ENCODE measurements at places on chromosomes 11 and 22.

GRCh38 chr11:61627850-61628661 is 47.2 kb upstream of the SYT7 start:
- peak; percentile 42 for DNase-seq

- no peak for DNase-seq
Measured at GRCh38 chr11:27618281-27618915, 81.9 kb downstream of the BDNF start.

- DNase-seq = no peak
Measured at GRCh38 chr11:121570453-121570852, 117.7 kb upstream of the SORL1-AS1 start.

- DNase-seq = no peak
Measured at GRCh38 chr11:65869643-65870306, 2.8 kb downstream of the EFEMP2 start.

Measured in activated CD4-positive, alpha-beta T cell treated with anti-CD3 and anti-CD28 coated beads, Interleukin-2, amount 10 ng/mL, durations not matched to agents 7 days and 5 days (primary cell).